ENCODE measurements at places on chromosomes 2 and 18.
A peak's percentile ranks its signal among the peaks of the same experiment; 100 is the strongest.

DNA sequence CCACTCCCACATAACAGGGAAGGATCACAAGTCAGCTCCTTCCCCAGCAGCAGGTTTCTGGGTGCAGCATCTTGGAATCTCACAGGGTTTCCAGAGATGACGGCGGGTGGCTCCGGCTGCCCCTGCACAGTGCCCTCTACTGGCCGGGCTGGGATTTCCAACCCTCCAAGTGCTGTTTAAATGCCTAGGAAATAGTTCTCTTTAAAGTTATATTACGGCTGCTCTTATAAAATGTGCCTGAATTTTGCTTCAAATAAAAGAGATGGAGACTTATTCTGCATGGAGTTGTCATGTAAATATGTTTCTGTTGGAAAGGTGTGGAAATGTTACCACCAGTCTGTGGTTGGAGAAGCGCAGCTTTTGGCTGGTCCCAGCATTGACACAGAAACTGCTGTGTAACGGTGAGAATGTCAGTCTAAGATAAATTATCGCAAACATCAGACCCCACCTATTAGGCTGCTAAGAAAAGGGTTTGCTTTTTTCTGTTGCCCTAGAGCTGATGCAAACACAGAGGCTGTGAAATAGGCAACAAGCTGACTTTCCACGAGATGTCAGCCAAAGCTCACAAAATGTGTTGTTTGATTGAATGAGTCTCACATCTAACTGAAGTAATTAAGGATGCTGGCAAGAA, 3.3 kb upstream of the HJURP start:
- no peak for DNase-seq

- DNase-seq: no peak
Observed at GRCh38 chr2:165126244-165126643, 77.6 kb downstream of the SCN3A start.

DNA sequence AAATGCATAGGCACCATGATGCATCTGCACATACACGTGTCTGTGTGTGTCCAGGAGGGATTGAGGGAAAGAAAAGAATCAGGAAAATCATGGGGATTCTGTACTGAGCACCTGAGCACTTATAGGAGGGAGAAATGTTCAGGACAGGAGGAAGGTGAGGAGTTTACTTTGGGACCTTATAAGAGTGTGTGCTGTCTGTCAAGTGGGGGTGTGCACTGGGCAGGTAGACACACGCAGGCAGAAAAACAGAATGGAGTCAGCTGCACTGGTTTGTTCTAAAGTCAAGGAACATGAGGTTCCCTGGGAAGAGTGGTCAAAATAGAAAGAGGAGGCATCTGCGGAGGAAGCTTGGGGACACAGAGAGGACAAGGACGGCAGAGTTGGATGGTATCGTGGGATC, 92.2 kb upstream of the KCTD1 start:
- DNase-seq: no peak

- DNase-seq: no peak
Observed at GRCh38 chr2:38265461-38265860, 111.6 kb downstream of the ATL2 start.

- no peak for DNase-seq
Observed at GRCh38 chr2:230947908-230948365, 22.9 kb upstream of the GPR55 start.

DNA sequence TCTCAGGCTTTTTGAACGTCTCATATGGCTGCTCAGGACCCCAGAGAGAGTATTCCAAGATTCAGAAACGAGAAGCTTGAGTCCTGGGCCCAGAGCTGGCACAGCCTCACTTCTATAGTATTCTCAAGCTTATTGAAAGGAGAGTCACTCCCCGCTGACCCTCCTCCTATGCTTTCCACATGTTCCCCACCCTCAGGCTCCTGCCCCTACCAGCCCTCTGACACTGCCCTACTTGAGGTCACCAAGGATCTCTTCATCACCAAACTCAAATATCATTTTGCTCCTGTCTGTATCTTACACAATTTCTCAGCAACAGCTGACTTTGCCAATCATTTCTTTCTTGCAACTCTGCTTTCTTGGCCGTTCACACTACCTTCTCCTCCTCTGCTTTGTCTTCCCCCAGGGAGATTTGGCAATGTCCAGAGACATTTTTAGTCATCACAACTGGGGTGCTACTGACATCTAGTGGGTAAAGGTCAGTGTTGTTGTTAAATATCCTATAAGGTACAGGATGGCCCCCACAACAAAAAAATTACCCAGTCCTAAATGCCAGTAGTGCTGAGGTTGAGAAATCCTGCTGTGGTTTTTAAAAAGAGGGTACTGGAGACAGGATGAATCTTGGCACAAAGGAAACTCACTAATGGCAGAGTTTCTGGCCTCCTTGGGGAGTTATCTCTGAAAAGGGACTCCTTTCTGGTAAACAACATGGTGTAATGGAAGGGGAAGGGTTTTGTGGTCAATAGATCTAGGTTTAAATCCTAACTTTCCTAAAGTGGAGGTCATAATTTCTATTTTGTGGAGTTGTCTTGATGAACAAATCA, 26.9 kb upstream of the INSIG2 start:
- DNase-seq: no peak

GRCh38 chr2:180385601-180386201, 378.6 kb upstream of the CWC22 start:
- DNase-seq: no peak

DNA sequence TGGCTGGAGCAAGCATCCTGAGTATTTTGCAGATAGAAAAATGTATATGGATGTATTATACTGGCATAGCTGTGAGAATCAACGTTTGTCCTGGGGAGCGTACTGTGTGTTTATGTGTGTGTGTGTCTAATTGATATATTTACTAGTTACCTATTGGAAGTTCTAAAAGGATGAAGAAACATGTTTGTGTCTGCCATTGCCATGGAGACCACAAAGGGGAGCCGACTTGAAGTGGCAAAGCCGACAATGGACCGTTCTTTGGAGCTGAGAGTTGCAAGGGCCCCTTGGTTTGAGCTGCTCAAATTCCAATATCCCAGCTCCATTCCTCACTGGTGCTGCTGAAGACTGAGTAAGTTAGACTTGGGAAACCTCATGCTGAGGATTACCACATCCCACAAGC, 14.3 kb upstream of the SLC25A52 start:
- DNase-seq: no peak

DNA sequence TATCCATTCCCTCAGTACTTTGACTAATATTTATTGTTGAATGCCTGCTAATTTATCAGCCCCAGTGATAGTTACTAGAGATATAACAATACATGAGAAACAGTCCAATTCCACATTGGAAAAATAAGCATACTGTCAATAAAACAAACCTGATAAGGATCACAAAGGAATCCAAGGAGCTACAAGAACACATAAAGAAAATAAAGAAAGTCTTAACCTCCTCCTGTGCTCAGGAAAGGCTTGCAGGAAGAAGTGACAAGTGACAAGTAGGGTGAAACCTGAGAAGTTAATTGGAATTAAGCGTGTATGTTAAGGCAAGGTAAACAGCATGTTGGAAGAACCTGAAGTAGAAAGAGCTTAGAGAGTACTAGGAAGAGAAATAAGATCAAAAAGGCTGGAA, 20.3 kb upstream of the ASNSD1 start:
- DNase-seq: no peak

DNA sequence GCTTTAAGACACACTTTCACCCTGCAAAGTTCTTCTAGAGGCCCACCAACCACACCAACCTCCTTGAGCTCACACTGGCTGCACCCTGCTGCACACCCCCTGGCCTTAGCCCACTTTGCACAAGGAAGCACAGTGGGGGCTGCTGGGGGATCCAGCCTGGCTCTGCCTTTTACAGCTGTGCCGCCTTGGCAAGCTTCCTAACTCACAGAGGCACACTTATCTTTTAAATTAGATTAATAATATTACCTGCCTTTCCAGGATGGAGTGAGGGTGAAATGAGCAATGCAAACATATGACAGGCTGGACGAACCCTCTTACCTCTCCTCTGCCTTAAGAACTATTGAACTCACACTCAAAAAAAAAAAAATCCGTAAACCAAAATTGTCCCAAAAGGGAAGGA, 715.8 kb upstream of the ID2 start:
- no peak for DNase-seq

- DNase-seq: no peak
Observed at GRCh38 chr2:169862816-169863215, 35.6 kb downstream of the UBR3 start.

GRCh38 chr2:11683966-11684365, 14.0 kb upstream of the NTSR2 start:
- no peak for DNase-seq

GRCh38 chr2:52429171-52429570, 1338.4 kb upstream of the CHAC2 start:
- DNase-seq: no peak

- DNase-seq: no peak
Observed at GRCh38 chr2:120486441-120486840, 140.5 kb downstream of the INHBB start.

DNA sequence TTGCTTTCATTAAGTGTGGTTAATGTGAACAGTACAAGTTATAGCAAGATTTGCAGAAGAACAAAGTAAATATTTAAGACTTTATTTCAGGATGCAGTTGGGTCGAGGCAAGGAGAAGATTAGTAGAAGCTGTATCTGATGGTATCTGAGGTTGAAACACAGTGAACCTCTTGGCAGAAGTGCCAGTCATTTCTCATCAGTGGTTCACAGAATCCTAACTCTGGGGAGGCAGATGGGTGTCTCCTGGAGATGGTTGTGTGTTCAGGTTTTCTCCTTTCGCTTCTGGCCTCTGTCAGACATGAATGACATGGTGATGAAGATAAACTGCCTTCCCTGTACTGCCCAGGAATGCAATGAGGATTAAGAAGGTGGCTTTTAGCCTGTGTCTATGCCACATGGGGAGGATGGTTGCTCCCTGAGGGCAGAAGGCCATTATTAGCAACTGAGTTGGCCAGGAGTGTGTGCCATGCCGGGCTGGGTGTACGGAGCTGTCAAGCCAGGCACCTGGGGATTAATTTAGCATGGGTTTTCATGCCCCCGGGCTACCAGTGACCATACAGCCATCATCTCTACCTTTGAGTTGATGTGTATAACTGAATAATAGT, 28.0 kb downstream of the MGAT5 start:
- no peak for DNase-seq

GRCh38 chr2:50773211-50773932, 258.6 kb downstream of the NRXN1 start:
- no peak for DNase-seq

GRCh38 chr2:212644195-212644837, 105.7 kb upstream of the ERBB4 start:
- no peak for DNase-seq

DNA sequence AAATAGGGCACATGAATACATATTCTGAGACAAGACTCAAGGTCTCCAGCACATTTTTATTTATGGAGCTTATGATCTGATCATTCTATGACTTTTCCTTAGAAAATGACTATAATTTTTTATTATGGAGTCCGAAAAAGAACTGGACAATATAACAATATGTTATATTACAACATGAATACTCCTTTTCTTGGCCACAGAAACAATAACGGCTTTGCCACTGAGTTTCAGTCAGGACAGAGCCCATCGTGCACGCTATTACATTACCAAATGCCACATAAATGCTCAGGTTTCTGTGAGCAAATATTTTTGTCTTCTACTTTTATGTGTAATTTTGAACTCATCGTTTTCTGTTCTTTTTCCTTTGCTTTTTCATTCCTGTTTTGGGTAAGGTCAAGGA, 509.2 kb upstream of the ZEB2 start:
- no peak for DNase-seq

DNA sequence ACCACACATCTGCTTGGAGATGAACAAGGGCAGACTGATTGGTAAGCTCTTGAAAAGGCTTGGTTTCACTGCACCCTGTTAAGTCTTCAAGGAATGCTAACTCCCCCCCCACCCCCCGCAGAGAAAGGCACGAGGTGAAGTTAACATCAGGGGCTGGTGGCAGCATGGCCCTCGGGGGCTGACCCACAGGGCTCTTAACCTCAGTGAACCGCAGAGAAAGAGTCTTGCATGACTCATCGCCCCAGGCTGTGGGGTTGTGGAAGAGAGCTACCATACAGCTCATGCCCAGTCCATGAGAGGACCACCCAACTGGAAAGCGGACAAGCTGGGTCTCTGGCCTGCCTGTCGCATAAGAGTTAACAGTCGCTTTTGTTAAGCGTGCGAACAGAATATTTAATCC, 10.6 kb upstream of the CEP68 start:
- no peak for DNase-seq

- DNase-seq: no peak
Observed at GRCh38 chr18:48733643-48734253, 194.9 kb downstream of the CTIF start.

DNA sequence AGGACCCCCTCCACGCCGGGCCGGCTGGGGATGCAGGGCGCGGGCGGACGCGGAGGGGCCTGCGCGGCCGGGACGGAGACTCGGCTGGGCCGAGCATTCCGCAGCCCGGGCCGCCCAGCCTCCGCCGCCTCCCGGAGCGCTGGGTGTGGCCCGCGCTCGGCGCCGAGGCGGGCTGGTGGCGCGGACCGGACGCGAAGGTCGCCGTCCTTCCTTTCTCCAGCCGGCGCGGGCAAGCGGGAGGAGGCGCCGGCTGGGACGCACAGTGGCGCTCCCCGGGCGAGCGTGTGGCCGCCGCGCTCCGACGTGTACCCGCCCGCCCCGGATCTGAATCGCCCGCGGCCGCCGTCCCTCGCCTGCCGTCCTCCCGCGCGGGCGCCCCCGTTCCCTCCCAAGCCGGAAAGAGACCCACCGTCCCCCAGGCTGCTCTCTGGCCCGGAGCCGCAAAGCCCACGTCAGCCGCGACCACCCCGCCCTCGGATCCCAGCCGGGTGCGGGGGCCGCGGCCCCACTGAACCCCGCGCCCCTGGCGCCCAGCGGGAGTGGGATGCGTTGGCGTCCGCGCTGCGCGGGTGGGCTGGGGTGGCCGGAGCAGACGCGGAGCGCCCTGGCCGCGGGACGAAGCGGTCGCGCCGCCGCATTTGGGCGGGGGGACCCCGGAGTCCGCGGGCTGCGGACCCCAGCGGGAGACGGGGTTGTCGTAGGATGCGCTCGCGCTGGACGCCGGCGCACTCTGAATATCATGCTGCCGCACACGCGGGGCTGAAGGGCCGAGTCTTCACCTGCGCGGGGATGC, 634 bp downstream of the SPATS2L start:
- DNase-seq: peak; percentile 41

- DNase-seq: no peak
Observed at GRCh38 chr18:48847807-48848486, 102.8 kb downstream of the SMAD7 start.

DNA sequence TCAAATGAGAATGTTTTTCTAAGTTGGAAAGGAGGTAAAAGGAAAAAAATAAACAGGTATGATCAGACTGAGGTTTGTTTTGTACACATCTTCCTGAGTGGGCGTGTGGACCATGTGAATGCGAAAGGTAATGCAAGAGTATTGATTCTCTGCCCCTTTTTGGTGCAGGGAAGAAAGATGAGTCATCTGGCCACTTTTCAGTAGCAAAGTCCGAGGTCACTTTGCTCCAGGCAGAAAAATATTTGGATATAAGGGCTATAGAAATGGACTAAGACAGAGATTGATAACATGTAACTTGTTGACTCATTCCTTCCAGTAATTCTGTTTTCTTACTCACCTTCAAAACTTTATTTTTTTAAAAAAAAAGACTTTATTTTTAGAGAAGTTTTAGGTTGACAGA, 130.5 kb downstream of the DSEL start:
- DNase-seq: no peak

Data from NCI-H345 (cell line).